Activated CD8-positive, alpha-beta memory T cell treated with anti-CD3 and anti-CD28 coated beads for 1 hour (primary cell): ENCODE measurements at places on chromosomes 2 and 18.

DNA sequence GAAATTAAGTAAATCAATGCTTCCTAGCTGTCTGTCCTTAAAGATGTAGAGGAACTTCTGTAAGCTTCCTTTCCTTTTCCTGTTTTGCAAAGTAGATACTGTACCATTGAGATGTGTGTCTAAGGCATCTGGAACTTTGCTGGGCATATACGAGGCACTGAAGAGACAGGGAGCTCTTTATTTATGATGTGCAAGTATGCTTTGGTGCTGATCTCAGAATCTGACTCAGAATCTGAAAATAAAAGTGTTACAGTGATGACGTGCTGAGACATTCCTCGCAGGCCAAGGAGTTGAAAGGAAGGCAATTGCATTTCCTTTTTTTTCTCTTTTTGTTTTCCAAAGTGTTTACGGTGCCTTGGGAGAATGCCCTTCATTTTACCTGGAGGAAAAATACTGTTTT, 230.9 kb upstream of the RGPD4 start:
- DNase-seq: no peak

- no peak for DNase-seq
These were observed 10.0 kb upstream of the DGUOK start for GRCh38 chr2:73916666-73917065.

GRCh38 chr2:45852450-45853150, 201.1 kb downstream of the PRKCE start:
- DNase-seq: no peak

- DNase-seq: no peak
These were observed 141.7 kb downstream of the RBMS1 start for GRCh38 chr2:160351956-160352355.

- DNase-seq: no peak
These were observed 104.5 kb downstream of the PTGR3 start for GRCh38 chr18:75104483-75104882.

DNA sequence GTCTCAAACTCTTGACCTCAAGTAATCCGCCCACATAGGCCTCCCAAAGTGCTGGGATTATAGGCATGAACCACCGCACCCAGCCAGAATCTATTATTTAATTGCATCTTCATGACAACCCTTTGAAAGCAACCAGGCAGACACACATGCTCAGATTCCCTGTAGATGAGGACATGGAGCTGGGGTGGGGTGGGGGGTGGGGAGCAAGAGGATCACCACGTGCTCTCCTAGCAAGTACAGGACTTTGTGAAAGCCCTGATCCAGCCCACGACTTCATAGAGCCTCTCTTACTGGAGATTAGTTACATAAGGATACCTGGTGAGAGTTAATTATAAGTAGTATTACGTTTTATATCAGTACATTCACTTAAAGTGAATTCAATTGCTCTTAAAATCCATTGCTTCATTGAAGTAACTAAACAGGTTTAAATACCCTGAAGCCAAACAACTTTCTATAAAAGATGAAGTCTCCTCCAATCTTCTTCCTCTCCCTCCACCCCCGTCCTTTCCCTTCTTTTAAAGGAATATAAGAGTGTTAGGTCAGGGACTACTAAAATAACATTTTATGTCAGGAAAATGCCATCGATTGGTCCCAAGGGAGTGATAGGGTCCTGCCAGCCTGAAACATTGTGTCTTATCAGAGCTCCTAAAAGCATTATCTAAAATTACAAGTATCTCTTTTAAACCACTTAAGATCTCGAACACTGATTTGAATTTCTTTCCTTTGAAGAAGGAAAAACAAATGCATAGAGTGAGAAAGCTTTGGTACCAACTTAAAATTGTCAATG, 123.9 kb downstream of the EPHA4 start:
- DNase-seq: no peak

GRCh38 chr2:205568620-205569019, 113.7 kb upstream of the NRP2 start:
- DNase-seq: no peak

- no peak for DNase-seq
These were observed 42.0 kb downstream of the ATP6V1C2 start for GRCh38 chr2:10763461-10763800.
